Stimulated activated CD8-positive, alpha-beta memory T cell treated with anti-CD3 and anti-CD28 coated beads, Interleukin-4, amount 100 ng/mL, for 1 hour (primary cell): ENCODE measurements at places on chromosomes 2 and 18.

GRCh38 chr2:8693157-8693821, 11.4 kb downstream of the ID2 start:
- DNase-seq, result no peak

DNA sequence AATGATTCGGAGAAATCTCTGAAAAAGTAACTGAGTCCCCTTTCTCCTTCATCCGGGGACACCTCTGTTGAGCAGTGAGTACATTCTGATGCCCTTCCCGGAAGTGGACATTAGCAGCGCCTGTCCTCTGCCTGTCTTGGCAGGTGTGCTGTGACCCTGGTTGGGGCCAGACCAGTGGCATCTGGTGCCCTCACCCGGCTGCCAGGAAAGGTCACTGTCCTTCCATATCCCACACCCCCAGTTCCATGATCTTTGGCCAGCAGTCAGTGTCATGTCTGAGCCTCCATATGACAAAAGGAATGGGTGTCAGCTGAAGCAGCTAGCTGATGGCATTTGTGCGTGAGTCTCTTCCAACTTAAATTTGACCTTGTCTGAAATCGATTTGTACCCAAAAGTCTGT, 128.1 kb downstream of the NCK2 start:
- no peak for DNase-seq

- DNase-seq, result no peak
Measured at GRCh38 chr2:202122980-202123720, 50.1 kb downstream of the KIAA2012 start.

- DNase-seq, result no peak
Measured at GRCh38 chr2:69170661-69171060, 157.7 kb downstream of the ANTXR1 start.

- no peak for DNase-seq
Measured at GRCh38 chr2:28325567-28326468, 66.8 kb upstream of the FOSL2 start.

DNA sequence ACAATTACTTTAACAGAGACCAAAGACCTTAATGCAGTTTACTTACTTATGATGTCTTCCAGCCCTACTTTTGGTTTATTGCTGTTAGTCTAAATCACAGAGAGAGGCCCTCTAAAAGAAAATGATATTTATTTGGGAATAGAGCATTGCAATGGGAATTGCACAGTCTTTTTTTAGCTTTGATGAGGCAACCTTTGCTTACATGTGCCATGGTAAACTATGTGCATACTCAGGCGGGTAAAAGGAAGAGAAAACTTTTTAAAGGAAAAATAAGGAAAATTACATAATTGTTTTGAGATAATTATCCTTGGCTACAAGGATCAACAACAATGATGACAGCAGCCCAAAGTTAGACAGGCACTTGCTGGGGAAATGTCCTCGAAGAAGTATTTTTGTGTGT, 78.6 kb downstream of the EFEMP1 start:
- no peak for DNase-seq

DNA sequence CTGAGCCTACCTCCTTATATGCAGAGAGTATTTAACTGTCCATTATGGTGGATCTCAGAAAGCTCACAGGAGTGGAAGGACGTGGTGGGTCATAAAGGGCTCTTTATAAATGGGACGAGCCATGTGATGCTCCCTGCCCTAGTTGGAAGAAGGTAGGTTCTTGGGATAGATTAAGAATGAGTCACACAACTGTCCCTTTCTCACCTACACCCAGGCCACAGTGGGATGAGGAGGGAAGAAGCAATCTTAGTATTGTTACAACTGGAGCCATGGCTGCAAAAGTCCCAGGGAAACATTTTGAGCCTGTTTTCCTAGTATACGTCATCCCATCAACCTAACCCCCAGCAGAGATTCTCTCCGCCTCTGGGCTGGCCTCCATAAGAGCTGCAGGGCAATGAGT, 229.9 kb downstream of the TTC32 start:
- no peak for DNase-seq

- no peak for DNase-seq
Measured at GRCh38 chr2:228841877-228842276, 429.2 kb downstream of the PID1 start.

GRCh38 chr2:216539791-216540241, 41.2 kb downstream of the RPL37A start:
- DNase-seq, result no peak

DNA sequence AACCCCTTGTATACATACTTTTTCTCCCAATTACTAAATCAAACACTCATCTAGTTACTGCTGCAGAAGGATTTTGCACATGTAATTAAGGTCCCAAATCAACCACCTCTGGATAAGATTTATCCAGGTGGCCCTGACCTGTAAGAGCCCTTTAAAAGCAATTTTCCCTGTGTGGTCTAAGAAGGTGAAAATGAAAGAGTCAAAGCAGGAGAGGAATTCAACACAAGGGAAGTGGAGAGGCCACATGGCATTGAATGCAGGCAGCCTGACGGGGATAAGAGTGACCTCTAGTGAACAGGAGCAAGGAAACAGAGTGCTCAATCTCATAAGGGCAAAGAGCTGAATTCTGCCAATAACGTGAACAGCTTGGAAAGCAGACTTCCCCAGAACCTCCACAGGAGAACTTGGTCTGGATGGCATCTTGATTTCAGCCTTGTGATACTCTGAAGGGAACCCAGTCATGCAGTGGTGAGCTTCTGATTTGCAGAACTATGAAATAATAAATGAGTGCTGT, 27.2 kb downstream of the PPP3R1 start:
- no peak for DNase-seq

DNA sequence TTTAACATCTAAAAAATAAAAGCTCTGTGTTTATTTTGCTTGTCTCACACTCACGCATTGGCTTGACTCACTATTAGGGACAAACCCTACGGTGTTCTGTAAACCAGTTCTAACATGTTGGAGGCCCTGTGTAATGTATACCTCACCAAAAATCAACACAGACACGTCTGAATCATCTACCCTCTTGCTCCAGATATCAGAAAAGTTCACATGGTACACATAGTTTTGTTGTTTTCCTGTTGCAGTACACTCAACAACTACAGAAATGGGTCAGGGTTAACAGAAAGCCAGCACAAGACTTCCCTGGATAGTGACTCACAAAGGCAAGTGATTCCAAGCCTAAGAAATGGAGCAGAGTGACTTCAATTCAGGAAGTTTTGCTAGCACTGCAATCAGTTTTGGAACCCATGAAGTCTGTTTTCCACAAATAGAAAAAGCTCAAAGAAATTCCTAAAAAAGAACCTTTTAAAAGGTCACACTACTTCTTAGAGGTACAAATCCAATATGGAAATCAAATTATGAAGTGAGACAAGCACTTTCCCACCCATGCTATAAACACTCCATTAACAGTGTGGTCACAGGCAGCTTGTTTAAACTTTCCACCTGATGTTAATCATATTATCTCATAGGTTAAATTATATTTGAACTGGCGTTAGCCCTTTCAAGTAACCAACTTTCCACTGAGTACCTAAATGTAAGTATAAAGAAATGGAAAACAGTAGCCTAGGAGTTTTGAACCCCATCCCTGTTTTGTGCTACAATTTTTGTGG, 87.4 kb downstream of the GAREM1 start:
- no peak for DNase-seq

GRCh38 chr2:133343018-133343352, 225.3 kb downstream of the NCKAP5 start:
- no peak for DNase-seq

DNA sequence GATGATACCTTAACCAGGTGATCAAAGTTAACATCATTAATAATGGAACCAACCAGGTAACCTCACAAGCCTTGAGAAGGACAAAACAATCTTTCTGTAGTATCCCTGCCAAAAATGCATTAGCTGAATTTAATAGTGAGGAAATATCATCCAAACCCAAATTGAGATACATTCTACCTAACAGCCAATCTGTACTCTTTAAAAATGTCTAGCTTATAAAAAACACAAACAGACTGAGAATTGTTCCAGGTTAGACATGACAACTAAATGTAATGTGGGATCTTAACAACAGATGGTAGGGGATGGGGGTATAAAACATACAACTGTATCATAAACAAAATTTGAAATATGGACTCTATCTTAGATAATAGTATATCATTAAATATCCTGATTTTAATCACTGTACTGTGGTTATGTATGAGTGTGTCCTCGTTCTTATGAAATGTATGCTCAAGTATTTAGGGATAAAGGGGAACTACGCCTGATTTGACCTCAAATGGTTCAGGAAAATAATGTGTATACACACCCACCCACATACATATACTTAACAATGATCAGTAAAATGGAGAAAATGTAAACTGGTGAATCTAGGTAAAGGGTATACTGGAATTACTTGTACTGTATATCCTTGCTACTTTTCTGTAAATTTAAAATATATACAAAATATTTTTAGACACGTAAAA, 1.7 kb downstream of the FANCL start:
- DNase-seq, result no peak

GRCh38 chr2:189582809-189583192, 2.2 kb upstream of the SLC40A1 start:
- DNase-seq, result no peak

DNA sequence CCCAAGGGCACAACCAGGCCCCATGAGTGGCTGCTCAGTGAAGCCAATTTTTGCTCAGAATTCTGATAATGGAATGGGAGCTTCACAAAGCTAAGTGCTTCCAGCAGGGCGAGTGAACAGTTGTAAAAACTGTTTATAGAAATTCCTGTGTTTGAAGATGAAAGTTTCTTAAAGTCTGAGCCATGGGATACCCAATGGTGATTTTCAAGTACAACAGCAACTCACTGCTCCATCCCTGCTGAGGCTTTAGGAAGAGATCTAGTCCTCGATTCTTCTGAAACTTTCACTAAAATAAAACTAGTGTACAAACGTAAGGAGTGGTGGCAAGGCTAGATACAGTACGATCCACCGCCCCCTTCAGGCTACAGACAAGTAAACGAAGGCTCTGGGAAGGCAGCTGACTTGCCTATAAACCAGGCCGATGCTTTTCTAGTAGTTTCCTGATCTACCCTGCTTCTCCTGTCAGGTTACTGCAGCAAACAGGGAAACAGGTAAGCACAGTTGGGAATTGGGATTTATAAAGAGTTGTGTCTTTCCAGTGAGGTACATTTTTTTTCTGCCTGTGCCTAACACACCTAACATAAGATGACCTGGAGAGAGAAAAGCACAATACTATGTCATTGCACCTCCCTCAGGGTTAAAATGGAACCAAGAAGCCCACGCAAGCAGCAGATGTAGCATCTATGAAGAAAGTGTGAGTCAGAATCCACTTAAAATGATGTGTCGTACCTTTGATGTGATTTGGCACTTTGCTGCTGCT, 108.7 kb downstream of the UXS1 start:
- no peak for DNase-seq

DNA sequence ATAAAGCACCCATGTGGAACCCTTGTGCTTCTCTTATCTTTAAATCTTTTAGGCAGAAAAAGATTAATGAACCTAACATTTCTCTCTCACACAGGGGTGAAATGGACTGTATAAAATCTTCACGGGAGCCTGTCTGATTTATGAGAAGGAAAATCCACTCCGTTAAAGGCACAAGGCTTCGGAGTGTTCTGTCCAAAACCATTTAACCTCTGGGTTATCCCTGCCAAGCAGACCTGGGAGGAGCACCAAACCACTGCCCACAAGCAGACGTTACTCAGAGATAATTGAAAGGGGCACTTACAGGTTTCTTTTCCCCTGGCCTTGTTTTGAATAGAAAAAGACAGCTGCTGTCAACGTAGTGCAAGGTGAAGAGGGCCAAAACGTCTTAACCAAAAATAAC, 184.4 kb upstream of the DOK6 start:
- no peak for DNase-seq

GRCh38 chr2:208222351-208222750, 32.5 kb downstream of the IDH1 start:
- no peak for DNase-seq

DNA sequence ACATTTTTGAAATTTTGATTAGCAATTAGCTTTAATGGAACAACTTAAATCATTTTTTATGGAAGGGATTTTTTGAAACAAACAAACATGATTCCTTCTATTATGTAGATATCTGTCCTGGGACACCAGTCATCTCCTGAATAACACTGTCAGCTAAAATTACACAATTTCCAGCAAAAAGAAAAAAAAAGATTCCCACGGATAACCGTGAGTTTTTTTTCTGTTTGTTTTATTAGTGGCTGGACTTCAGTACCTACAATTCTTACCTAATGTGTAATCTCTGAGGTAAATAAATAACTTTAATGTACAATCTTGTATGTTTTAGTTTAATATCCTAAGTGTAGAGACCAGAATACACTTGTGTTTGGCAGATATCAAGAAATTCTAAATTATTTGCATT, 126.6 kb upstream of the KYNU start:
- no peak for DNase-seq

GRCh38 chr2:24873619-24874018, 46.4 kb downstream of the ADCY3 start:
- DNase-seq, result no peak

DNA sequence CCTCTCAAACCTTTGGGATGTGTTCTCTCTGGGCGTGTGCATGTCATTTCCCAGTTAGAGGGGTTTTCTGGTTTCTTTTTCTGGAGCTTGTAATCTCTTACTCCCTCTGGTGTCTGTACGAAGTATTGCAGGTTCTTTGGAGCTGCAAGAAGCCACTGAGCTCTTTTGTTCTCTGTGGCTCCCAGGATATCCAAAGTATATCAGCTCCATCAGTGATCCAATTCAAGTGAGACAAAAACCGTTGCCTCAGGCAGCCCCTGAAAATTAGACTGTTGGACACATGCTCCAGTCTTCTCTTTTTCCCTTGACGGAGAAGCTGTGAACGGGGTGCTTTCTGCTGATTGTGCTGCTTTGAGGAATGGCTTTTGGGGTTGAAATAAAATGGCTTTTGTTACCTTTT, 59.0 kb upstream of the LDLRAD4 start:
- no peak for DNase-seq

- no peak for DNase-seq
Measured at GRCh38 chr2:164859251-164859818, 17.7 kb upstream of the COBLL1 start.

- no peak for DNase-seq
Measured at GRCh38 chr2:128970332-128971116, 651.9 kb upstream of the HS6ST1 start.

DNA sequence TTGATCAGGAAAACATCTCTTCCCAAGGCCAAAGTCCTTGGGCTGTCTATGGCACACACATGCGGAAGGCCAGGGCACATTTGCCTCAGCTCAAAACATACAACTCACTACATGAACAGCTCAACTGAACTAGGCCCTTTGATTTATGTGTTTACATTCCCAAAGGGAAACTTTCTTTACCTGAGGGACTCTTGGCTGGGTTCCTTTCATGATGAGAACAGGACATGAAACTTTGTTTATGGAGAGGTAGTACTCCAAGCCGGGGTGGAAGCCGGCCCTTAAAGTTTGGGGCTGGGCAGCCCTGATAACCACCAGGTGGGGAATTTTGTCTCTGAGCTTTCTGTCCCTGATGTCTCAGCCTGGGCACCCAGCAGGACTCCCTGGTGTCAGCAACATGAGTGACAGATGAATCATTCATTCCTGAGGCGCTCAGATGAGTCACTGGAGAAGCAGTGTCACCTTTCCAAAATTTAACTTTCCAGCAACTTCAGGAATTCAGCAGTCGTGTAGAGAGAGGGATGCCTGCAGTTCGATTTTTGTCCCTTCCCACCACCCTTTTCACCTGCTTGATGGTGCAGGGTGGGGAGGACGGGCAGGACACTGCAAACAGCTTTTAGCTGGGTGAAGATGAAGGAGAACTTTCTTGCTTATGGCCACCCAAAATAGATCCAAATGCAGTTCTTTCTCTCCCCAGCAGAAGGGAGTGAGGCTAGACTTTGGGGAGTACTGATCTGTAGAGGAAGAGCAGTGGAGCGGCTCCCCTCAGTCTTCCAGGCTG, 331.6 kb downstream of the DYSF start:
- no peak for DNase-seq
